ENCODE measurements at places on chromosomes 3 and 15. TPM values are rescaled to one million over a fixed set of nuclear protein-coding genes. Genes with fewer than 3 reads are reported as not detected.

OXTR gene
- 0.29 TPM for total RNA-seq

VGLL3 gene
- 11.4 TPM for total RNA-seq

PP2D1 gene
- not detected for total RNA-seq

A4GNT gene
- total RNA-seq: not detected

MAP4 gene
- 75.5 TPM for total RNA-seq

ARGFX gene
- not detected for total RNA-seq

ELL3 gene
- total RNA-seq: 5.7 TPM

HIGD2B gene
- total RNA-seq: not detected

ATP10A gene
- 3.3 TPM for total RNA-seq

PRRT3 gene
- total RNA-seq: 8.0 TPM

Measured in thyroid gland (tissue), 4 donors.